Stimulated activated CD8-positive, alpha-beta memory T cell treated with anti-CD3 and anti-CD28 coated beads, Interleukin-4, amount 100 ng/mL, for 4 hours (primary cell): ENCODE measurements at places on chromosomes 7 and 10.

DNA sequence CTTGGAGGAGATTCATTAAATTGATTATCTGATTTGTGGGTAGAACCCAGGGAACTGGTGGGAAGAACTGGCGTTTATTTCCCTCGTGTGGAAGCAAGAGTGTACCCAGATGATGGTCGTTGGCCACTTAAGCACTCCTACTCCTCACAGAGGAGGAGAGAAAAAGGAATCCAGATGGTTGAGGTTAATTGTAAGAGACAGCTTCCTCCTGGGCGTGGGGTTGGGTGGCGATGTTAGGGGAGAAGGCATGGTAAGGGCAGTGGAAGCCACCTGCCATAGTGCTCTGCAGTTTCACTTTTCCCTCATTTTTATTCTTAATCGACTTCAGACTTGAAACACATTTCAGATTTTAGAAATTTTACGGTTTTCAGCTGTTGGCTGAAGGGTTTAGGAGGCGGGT lies 104.1 kb downstream of the DOCK1 start:
- no peak for DNase-seq

GRCh38 chr7:19939746-19940145 lies 166.3 kb upstream of the TMEM196 start:
- no peak for DNase-seq

- DNase-seq, result no peak
These were observed 87.4 kb downstream of the GOLGA7B start for GRCh38 chr10:97937054-97937453.

DNA sequence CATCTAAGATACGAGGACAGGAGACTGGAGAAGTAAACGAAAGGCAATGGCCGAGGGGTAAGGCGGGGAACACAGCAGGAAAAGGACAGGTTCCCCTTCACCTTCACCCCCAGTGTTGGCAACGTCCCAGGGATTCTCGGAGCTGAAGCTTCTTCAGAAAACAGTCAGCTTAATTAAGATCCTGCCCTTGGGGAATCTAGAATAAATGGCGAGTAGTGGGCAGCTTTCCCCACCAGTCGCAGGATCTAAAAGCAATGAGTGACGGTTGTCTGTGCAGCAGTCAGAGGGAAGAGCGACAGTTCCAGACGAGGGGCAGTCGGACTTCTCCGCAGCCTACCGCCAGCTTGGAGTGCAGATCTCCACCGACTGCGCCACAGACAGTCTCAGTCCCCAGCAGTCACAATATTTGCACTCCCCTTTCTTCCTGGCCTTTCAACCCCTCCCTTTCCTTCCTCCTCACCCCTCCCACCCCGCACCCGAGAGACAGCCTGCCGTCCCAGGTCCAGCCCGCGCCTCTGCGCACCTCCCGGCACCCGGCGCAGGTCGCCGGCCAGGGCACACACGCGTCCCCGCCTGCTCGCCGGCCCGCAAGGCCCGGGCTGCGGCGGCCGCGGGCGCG lies 10.9 kb upstream of the SP8 start:
- DNase-seq, result no peak

DNA sequence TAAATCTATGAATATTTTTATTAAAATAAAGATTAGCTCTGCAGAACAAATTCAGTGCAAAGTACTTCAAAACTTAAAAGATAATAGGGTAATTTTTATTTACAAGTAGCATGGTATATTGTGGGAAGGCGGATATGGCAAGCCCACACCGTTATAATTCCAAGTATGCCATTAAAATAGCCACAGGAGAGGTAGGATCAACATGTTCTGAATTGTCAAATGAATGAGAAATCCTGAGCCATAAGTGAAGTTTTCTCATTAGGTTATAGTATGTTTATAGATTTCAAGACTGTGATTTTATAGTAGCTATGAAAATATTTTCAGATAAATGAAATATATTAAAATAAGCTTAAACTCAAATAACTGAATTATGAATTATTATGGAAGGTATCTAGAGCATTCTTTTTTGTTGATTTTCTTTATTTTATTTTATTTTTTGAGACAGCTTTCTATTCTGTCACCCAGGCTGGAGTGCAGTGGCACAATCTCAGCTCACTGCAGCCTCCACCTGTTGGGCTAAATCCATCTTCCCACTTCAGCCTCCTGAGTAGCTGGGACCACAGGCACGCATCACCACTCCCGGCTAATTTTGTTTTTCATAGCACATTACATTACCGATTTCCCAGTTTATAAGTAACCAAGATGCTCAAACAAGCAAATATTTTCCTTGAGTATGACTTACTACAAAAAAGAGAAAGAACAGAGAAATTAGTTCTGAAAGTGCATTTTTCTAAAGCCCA lies 956.6 kb downstream of the GATA3 start:
- no peak for DNase-seq
